ENCODE measurements at places on chromosomes 6 and 20. TPM values are rescaled to one million over a fixed set of nuclear protein-coding genes. Genes with fewer than 3 reads are reported as not detected.

Gene CD93
- total RNA-seq: not detected

Gene DYNLT2
- total RNA-seq: 0.62 TPM

Gene CLPSL2
- total RNA-seq: 1.2 TPM

Gene PAQR8
- total RNA-seq: 1.1 TPM

Gene MUCL3
- 0.06 TPM for total RNA-seq

Gene CENPQ
- total RNA-seq: 7.4 TPM

Gene ZKSCAN4
- total RNA-seq: 2.2 TPM

Gene RGS19
- total RNA-seq: 25.9 TPM

Gene LY6G5C
- total RNA-seq: 1.6 TPM

Gene HLA-DQA2
- total RNA-seq: not detected

Gene RGS17
- total RNA-seq: 7.2 TPM

Gene PCED1A
- total RNA-seq: 30.2 TPM

Gene MC3R
- not detected for total RNA-seq

Gene PHACTR1
- not detected for total RNA-seq

Gene HECA
- 2.0 TPM for total RNA-seq

Gene ZC2HC1B
- not detected for total RNA-seq

Gene CRISP2
- not detected for total RNA-seq

Gene FERMT1
- 17.4 TPM for total RNA-seq

Gene IDH3B
- total RNA-seq: 126 TPM

Gene IL17A
- total RNA-seq: not detected

Gene EDN1
- 45.7 TPM for total RNA-seq

Gene BPIFB2
- total RNA-seq: not detected

Gene CASP8AP2
- total RNA-seq: 6.8 TPM

Gene BMP5
- total RNA-seq: not detected

Gene BTNL2
- not detected for total RNA-seq

Gene FAM83B
- total RNA-seq: 0.09 TPM

Gene CLVS2
- total RNA-seq: 0.14 TPM

Gene PRPH2
- total RNA-seq: not detected

Gene ABHD16B
- not detected for total RNA-seq

Gene ZNF334
- total RNA-seq: not detected

Gene FUT9
- not detected for total RNA-seq

Gene MAFB
- 0.11 TPM for total RNA-seq

Gene CD24
- 252 TPM for total RNA-seq

Gene PGC
- not detected for total RNA-seq

Gene CALHM4
- total RNA-seq: not detected

Gene ENPP3
- total RNA-seq: not detected
